ENCODE measurements at places on chromosomes 1 and 21.
A peak's percentile ranks its signal among the peaks of the same experiment; 100 is the strongest.

- no peaks in the 10 kb centered on the region for H3K4me1 ChIP-seq
- no peaks in the 10 kb centered on the region for H3K27me3 ChIP-seq
- H3K27ac ChIP-seq = no peak overlapping the region
- H3K36me3 ChIP-seq = no peaks in the 10 kb centered on the region
- no peak for DNase-seq
- no peak overlapping the region for H3K4me3 ChIP-seq
These were observed 170.6 kb downstream of the PDE4B start for GRCh38 chr1:65963156-65963888.

DNA sequence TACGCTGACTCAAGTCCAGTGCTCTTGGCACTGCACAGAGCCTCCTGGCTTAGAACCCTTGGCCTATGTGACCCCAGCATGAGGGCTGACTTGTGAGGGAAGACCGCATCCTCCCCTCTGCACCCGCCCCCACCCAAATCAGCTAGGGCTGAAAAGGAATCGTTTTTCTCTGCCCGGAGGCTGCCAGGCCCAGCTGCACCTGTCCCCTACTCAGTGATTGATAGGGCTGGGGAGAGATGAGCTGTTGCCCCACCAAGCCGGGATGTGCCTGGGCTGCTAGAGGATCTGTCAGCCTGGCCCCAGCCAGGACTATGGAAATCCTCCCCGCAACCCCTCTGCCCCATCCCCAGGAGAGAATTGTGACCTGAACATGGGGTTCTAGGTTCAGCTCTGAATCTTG is 20.6 kb downstream of the MYOG start:
- no peak overlapping the region for H3K4me3 ChIP-seq
- no peak overlapping the region for H3K27ac ChIP-seq
- no peak for DNase-seq
- H3K36me3 ChIP-seq = no peaks in the 10 kb centered on the region
- H3K4me1 ChIP-seq = peaks cover 8% of the 10 kb centered on the region

GRCh38 chr1:151502035-151502700 is 9.0 kb upstream of the CGN start:
- H3K27me3 ChIP-seq = peaks cover 51% of the 10 kb centered on the region
- no peaks in the 10 kb centered on the region for H3K4me1 ChIP-seq
- H3K27ac ChIP-seq = no peak overlapping the region
- H3K36me3 ChIP-seq = no peaks in the 10 kb centered on the region
- no peak for DNase-seq

DNA sequence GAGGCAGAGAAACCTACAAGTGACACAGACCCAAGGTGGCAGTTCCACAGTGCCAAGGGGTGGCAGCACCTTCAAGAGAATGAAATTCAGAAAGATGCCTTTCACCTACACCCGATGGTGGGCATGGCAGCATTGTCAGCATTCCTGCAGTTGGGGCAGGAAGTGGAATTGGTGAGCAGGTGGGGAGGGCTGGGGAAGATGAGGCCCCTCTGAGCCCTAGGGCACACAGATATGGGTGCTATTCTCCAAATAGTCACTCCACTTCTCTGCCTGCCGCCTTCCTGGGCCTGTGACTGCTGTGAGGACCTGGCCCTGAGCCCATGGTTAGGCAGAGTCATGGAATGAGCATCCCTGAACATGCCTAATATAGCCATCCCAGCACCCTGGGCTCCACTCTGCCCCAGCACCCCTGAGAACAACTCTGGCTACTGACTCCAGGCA is 8.3 kb downstream of the SHISA4 start:
- peaks cover 5% of the 10 kb centered on the region for H3K4me1 ChIP-seq
- no peak overlapping the region for H3K27ac ChIP-seq
- H3K36me3 ChIP-seq = no peaks in the 10 kb centered on the region
- DNase-seq = peak; percentile 54
- H3K27me3 ChIP-seq = peaks cover 13% of the 10 kb centered on the region

GRCh38 chr1:201538612-201539551 is at the start of gene NAV1:
NAV1 (plus strand) TSS chr1:201539127; CDS start chr1:201622885, 83,758 bp downstream.
- peak within 1 kb of the TSS; percentile 70 for H3K4me3 ChIP-seq
- H3K4me1 ChIP-seq = peaks cover 35% of the 10 kb centered on the region
- H3K27ac ChIP-seq = no peak within 1 kb of the TSS
- DNase-seq = peak; percentile 56
- H3K36me3 ChIP-seq = no peaks in the 10 kb centered on the region

DNA sequence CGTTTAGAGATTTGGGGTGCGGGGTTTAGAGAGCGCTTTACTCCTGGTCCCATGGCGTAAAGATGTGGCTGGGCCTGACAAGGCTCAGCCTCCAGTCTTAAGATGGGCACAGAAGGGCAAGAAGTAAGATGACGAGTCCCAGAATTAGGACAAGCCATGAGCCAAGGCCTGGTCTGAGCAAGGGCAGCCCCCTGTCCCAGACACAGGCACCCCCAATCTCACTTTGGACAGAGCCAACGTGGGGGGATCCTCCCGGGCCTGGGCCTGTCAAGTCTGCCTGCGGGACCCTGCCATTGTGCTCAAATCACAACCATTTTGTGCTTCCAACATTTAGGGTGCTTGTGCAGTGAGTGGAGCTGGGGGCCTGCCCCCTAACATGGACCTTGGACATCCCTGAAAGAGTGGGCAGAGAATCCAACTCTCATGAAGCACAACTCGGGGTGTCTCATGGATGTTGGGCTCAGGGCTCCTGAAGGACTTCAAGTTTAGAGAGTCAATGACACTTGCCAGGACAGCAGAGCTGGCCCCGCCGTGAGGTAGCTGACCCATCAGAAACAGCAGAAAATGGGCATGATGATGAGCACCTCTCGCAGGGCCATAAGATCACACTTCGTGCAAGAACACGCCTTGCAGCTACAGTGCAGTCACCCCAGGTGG is 52.6 kb downstream of the KIF21B start:
- no peak overlapping the region for H3K27ac ChIP-seq
- no peak for DNase-seq
- H3K36me3 ChIP-seq = no peaks in the 10 kb centered on the region
- H3K27me3 ChIP-seq = no peaks in the 10 kb centered on the region

- H3K27ac ChIP-seq = no peak overlapping the region
- no peak overlapping the region for H3K4me3 ChIP-seq
- peaks cover 9% of the 10 kb centered on the region for H3K27me3 ChIP-seq
- peaks cover 15% of the 10 kb centered on the region for H3K4me1 ChIP-seq
- no peak for DNase-seq
These were observed 44.3 kb upstream of the H6PD start for GRCh38 chr1:9190234-9190633.

- H3K27me3 ChIP-seq = no peaks in the 10 kb centered on the region
- H3K36me3 ChIP-seq = no peaks in the 10 kb centered on the region
- H3K4me3 ChIP-seq = no peak overlapping the region
- DNase-seq = no peak
- no peaks in the 10 kb centered on the region for H3K4me1 ChIP-seq
- H3K27ac ChIP-seq = no peak overlapping the region
These were observed 52.3 kb downstream of the MAB21L3 start for GRCh38 chr1:116163533-116163932.

DNA sequence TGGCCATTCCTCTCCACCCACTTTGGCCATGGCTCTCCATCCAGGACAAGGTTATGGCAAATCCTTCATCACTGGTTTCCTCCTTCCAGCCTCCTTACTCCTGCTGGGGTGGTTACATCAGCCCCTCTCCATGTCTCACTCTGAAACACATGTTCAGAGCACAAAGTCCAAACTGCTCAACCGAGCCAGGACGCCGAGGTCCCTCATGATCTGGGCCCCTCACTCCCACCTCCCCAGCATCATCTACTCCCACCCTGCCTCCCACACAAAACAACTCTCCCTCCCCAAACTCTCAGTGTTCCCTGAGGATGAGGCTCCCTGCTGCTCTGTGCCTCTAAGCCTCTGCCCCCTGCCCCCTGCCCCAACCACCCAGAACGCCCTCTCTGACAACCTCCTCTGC is 33.3 kb upstream of the ZBTB40 start:
- H3K36me3 ChIP-seq = no peaks in the 10 kb centered on the region
- H3K4me3 ChIP-seq = no peak overlapping the region
- no peak overlapping the region for H3K27ac ChIP-seq
- no peaks in the 10 kb centered on the region for H3K4me1 ChIP-seq

DNA sequence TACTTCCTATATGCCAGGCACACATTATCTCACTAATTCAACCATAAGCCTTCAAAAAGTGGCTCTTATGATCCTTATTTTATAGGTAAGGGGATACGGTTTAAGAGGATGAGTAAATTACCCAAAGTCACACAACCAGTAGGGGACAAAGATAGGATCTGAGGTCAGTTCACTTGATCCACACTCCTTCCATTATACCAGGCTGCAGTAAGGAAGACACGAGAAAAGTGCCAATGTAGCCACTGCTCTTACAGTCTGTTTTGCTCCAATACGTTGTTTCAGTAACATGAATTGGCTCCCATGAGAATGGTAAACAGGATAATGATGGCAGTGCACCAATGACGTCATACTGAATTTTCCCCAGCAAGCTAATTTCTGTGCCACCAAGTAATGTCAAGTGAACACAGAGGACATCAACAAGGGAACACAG is 15.4 kb upstream of the GUCA2A start:
- peaks cover 11% of the 10 kb centered on the region for H3K4me1 ChIP-seq
- no peak overlapping the region for H3K27ac ChIP-seq

GRCh38 chr1:93824834-93825233 is 54.2 kb downstream of the DNTTIP2 start:
- no peak overlapping the region for H3K27ac ChIP-seq
- H3K4me3 ChIP-seq = no peak overlapping the region
- H3K27me3 ChIP-seq = no peaks in the 10 kb centered on the region
- H3K4me1 ChIP-seq = peaks cover 10% of the 10 kb centered on the region
- no peak for DNase-seq
- peaks cover 6% of the 10 kb centered on the region for H3K36me3 ChIP-seq

GRCh38 chr21:35207322-35207721 is 158.2 kb upstream of the RUNX1 start:
- DNase-seq = no peak
- H3K27me3 ChIP-seq = no peaks in the 10 kb centered on the region
- H3K36me3 ChIP-seq = no peaks in the 10 kb centered on the region
- H3K4me3 ChIP-seq = no peak overlapping the region
- H3K27ac ChIP-seq = no peak overlapping the region

GRCh38 chr1:222117809-222118208 is 375.9 kb upstream of the DUSP10 start:
- DNase-seq = no peak
- H3K4me3 ChIP-seq = no peak overlapping the region
- H3K36me3 ChIP-seq = no peaks in the 10 kb centered on the region
- H3K4me1 ChIP-seq = no peaks in the 10 kb centered on the region
- H3K27ac ChIP-seq = no peak overlapping the region

GRCh38 chr1:61395146-61395800 is 312.9 kb downstream of the NFIA start:
- peak; percentile 21 for DNase-seq
- peaks cover 5% of the 10 kb centered on the region for H3K4me1 ChIP-seq
- H3K4me3 ChIP-seq = no peak overlapping the region
- peaks cover 35% of the 10 kb centered on the region for H3K36me3 ChIP-seq
- H3K27me3 ChIP-seq = no peaks in the 10 kb centered on the region
- H3K27ac ChIP-seq = no peak overlapping the region

GRCh38 chr21:43873673-43874072 is 8.7 kb downstream of the AGPAT3 start:
- peaks cover 21% of the 10 kb centered on the region for H3K36me3 ChIP-seq
- no peak for DNase-seq
- peak overlapping the region; percentile 33 for H3K27ac ChIP-seq
- H3K27me3 ChIP-seq = no peaks in the 10 kb centered on the region

DNA sequence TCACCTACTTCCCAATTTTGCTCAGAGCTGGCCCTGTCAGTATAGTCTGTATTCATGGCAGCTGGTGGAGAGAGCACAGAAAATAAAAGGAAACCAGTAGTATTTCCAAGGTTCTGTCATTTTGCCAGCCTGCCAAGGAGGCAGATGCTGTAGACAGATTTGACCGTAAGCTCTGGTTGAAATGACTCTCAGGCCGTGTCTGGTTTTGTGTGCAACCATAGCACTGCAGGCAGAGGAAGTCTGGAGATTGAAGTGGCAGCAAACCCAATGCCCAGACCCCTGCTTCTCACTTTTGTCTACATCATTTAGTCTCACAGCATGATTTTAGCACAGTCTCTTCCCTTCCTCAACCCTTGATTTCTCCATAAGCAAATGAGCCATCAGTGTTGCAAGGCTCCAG is 291.7 kb downstream of the PAPPA2 start:
- no peak for DNase-seq
- no peaks in the 10 kb centered on the region for H3K4me1 ChIP-seq
- no peaks in the 10 kb centered on the region for H3K36me3 ChIP-seq

DNA sequence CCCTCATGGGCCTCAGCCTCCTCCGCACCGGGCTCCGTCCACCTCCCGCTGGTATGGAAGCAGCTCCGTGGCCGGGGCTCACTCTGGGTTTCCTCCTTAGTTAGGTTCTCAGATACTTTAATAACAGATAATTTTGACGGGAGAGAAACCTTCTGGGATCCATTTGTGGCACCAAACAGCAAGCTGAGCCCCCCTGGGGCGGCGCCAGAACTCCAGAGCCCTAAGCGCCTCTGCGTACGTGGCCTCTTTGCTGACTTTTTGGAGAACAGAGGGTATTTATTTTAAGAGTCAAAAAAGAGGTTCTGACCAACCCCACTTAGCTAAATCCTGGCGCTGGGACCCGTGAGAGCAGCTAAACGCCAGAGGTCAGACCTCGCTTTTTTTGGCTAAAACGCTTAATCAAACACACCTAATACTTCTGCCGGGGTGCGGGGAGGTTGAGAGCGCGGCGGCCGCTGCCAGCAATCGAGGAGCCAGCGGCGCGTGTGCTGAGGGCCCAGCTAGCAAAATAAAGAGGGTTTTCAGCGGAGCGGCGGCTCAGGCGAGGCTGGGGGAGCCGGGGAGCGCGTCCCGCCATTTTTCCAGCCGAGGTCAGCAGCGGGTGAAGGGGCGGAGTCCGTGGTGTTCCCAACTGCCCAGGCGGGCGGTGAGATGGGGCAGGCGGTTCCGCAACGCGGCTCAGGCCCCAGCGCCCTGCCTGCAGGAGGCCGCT is 171.7 kb downstream of the PRDM16 start:
- DNase-seq = no peak
- H3K4me1 ChIP-seq = no peaks in the 10 kb centered on the region
- no peaks in the 10 kb centered on the region for H3K27me3 ChIP-seq
- no peak overlapping the region for H3K4me3 ChIP-seq
- no peak overlapping the region for H3K27ac ChIP-seq
- H3K36me3 ChIP-seq = no peaks in the 10 kb centered on the region

DNA sequence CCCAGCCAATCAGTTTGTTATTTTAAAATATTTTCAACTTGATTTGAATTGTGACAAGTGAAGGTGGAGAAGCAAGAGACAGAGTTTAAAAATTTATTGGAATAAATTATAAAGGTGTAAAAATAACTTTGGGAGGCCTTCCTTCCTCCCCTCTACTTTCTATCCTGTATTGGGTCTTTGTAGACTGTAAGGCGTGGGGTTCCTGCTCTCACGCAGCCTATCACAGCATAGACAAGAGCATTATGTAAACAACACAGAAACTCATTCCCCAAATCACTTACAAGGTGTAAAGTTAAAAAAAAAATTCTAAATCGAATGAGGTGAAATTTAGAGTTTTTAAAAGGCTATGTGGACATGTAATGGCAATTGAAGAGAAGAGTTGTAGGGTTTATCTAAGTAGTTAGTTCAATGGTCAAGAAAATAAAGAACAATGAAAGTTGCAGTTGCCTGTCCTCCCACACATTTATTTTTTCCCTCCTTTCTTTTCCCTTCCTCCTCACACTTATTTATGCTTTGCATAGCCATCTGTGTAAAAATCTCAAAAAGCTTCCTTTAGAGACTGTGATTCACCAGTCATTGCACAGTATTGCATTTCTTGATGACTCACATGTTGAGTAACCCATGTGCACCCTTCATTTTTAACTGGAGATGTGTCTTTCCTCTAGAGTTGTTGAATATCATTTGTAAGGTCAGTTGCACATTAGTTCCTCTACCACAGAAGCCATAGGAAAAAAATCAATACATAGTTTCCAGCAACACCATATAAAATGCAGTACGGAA is 242.2 kb downstream of the PTPRC start:
- H3K36me3 ChIP-seq = peaks cover 33% of the 10 kb centered on the region
- peak overlapping the region; percentile 94 for H3K27ac ChIP-seq
- peak overlapping the region; percentile 53 for H3K4me3 ChIP-seq
- peak; percentile 97 for DNase-seq
- no peaks in the 10 kb centered on the region for H3K27me3 ChIP-seq

All from MCF 10A (cell line).